ENCODE measurements at places on chromosomes 12 and 14. TPM values are rescaled to one million over a fixed set of nuclear protein-coding genes. Genes with fewer than 3 reads are reported as not detected.

Gene KITLG
- 213 TPM for total RNA-seq

Gene REM2
- total RNA-seq: 4.0 TPM

Gene SPTB
- 15.4 TPM for total RNA-seq

Gene RBP5
- total RNA-seq: 0.27 TPM

Gene GRIP1
- 58.6 TPM for total RNA-seq

Gene HCAR2
- 1.7 TPM for total RNA-seq

DNA sequence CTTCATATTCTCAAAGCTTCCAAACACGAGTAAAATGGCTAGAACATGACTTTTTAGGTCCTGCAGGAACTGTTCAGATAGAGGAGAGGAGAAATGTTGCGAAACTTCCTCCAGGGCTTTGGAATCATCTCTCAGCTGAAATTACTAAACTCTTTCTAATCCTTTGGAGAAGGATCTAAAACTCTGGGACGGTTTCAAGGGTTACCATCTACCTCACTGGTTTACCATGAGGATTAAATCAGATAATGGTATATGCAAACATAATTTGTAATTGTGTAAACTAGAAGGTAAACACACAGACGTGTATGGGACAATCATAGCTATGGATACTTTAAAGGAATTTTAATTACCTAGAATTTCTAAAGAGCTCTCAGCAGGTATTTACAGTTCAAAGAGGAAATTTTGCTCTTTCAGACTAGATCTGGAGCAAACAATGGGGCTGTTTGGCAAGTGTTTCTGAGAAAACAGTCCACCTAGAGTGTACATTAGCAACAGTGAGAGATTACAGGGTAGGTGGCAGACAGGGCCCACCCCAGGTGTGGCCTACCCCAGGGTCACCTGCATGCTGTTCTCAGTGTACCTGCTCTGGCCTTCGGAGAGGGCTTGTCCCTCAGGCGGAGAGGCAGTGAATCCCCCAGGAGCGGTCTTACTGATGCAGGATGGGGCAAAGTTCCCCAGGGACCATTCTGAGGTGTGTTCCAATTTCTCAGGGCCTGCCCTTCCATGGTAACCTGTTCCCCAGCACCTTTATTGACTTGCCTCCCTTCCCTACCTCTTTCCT, 124.7 kb upstream of the MAX start:
- DNase-seq: no peak

GRCh38 chr14:78902010-78902623, 731.9 kb downstream of the NRXN3 start:
- peak; percentile 1 for DNase-seq

GRCh38 chr14:26606729-26607312, 9.0 kb upstream of the NOVA1 start:
- DNase-seq: no peak

- no peak for DNase-seq
These were observed 38.7 kb downstream of the ISCA2 start for GRCh38 chr14:74532246-74532645.

DNA sequence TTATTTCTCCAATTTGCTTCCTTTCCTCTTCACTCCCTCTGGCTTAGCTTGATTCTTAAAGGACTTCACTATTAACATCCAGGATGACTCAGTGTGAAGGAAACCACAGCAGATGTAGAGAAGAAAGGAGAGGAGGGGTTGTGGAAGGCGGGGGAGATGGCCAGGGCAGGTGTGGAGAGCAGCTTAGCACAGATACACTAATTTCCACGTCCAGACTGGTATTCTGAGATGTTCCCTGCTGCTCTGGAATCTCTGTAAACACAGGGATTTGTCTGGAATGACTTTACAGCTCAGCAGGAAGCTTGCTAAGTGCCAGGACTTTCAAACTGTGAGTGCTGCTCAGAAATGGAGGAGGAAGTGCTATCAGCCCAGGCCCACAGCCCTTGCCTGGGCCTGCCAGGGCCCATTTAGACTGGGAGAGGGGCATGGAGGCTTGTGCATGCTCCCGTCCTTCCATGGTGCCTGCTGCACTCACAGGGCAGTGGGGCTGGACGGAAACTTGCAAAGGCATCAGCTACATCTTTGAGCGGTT, 202.5 kb upstream of the DDHD1 start:
- peak; percentile 58 for DNase-seq

- DNase-seq: no peak
These were observed 4.7 kb upstream of the IPO8 start for GRCh38 chr12:30700216-30700900.

DNA sequence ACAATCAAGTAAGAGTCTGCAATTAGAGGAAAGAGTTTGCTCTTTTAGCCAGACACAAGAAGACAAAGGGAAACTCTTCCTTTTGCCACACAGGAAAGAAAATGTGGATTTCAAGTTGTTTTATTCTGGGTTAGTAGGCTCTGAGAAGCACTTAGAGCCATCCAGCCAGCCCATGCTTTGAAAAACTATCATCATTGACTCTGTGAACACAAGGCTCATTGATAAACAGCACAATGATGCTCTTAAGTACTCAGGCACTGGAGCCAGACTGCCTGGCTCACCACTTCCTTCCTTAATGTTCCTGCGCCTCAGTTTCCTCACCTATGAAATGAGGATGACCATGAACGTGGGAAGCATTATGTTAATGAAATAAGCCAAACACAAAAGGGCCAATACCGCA, 150.2 kb upstream of the EEA1 start:
- DNase-seq: no peak

GRCh38 chr12:55642669-55643068, 6.0 kb downstream of the OR10P1 start:
- no peak for DNase-seq

DNA sequence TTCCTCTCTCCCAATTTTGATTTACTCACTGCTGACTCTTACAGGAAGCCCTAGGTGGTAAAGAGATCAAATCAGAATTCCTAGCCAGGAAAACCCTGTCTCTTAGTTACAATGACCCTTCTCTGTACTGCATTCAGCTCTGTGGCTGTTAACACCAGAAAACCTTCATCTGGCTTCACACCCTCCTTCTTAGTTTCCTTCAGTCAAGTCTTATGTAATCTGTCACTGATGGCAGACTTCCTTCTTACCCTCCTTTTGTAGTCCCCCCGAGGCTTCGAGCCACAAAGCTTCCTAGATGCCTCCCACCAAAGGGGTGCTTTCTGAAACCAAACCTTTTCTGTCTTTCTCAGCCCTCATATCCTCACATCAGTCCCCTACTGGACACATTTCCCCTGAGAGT, 16.5 kb downstream of the NGDN start:
- peak; percentile 37 for DNase-seq

- DNase-seq: no peak
These were observed 39.6 kb downstream of the GPATCH2L start for GRCh38 chr14:76191297-76191696.

GRCh38 chr12:87822923-87823322, 206.3 kb downstream of the C12orf50 start:
- no peak for DNase-seq

GRCh38 chr14:68548194-68549076, 244.4 kb downstream of the ZFP36L1 start:
- peak; percentile 12 for DNase-seq

DNA sequence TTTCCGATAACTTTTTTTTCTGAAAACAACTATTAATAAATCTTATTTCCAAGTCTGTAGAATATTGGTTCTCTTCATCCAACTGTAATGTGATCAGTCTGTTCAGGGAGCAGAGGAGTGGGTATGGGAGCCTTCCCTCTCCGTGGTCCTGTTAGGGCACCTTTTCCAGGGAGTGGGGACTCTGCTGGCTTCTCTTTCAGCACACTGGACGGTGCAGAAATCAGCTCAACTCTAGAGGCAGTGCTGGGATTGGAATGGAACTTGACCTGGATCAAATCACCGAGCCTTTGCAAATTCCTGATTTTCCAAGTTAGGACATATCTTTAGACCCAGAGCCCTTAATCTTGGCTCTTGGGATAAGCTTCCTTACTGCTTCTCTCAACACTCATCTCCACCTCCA, 630.4 kb downstream of the DIO2 start:
- DNase-seq: no peak

DNA sequence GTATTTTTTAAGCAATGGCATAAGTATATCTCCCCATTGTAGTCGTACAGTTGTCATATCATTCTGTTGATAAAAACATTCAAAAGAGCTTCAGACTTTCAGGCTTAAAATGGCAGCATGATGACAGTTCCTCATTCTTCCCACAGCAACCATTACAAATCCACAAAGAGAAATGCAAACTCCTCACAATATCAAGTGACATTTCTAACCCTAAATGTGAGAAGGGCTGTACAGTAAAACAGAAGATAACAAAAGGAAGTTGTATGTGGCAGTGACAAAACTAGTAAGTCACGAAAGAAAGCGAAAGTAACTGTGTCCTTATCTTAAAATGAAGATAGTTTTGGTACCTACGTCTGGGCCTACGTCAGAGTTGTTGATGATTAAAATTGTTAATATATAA, 46.7 kb downstream of the GXYLT1 start:
- no peak for DNase-seq

DNA sequence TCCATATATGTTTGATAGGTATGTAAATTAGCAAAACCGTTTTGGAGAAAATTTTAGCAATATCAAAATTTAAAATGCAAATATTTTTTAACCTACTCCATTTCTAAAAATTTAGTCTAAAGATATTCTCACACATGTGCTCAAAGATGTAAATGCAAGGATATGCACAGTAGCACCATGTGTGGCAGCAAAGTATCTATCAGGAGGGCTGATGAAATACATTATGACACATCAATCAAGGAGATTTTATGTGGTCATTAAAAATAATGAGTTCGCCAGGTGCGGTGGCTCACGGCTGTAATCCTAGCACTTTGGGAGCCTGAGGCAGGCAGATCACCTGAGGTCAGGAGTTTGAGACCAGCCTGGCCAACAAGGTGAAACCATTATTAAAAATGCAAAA, 8.0 kb upstream of the C1R start:
- DNase-seq: no peak

- no peak for DNase-seq
These were observed 36.3 kb upstream of the OAS1 start for GRCh38 chr12:112870267-112870980.

DNA sequence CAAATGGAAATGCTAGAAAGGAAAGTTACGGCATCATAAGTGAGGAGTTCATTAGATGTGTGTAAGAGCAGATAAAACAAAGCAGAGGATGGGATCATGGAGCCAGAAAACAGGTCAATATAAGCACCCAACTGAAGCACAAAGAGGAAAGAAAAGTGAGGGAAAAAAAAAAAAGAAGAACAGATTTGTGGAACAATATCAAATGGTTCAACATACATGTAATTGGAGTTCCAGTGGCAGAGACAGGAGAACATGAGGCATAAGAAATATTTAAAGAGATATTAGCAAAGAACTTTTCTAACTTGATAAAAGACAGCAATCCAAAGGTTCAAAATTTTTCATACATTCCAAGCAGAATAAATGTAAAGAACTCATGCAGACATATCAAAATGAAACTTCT, 54.1 kb downstream of the SPTSSA start:
- no peak for DNase-seq

DNA sequence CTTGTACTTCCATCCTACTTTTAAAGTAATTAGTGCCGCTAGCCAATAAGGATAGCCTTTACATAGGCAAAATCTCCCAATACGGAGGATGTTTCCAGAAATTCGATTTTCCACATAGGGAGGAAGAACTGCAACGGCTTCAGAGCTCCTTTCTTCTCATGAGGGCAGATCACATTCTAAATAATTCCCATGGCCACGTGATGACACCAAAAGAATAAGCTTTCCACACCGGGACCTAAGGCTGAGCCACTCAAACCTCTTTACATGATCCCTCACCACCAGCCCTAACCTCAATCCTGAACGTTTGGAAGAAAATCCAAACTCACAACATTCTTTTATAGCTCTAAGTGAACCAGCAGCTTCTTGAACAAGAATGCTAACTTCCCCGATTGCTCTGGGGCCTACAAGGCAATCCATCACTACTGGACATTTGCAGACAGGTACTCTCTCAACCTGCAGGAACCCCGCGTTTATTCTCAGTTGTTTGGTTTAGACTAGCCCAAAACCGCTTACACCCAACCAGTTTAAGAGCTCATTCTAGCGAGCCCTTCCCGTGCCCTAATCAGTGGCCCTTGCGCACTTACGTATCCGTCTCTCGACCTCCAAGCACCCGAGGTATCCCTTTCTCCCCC, 884 bp downstream of the CAPRIN2 start:
- DNase-seq: no peak

DNA sequence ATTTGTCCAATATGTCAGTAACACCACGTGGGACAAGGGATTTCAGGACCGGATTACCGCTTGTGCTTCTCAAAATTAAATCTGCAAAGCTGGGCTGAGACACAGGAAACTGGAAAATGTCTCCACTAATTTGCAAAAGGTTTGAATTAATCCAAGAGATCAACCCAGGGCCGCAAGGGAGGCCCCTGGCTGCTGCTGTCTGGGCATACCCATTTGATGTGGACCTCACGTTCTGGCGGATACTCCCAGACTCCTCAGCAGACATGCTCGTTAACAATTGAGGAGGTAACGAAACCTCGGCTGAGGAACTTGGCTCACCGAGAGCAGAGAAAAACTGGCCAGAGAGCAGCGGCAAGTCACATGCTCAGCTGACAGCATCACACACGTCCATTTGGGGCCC, 180.6 kb downstream of the SLC15A4 start:
- DNase-seq: peak; percentile 19

DNA sequence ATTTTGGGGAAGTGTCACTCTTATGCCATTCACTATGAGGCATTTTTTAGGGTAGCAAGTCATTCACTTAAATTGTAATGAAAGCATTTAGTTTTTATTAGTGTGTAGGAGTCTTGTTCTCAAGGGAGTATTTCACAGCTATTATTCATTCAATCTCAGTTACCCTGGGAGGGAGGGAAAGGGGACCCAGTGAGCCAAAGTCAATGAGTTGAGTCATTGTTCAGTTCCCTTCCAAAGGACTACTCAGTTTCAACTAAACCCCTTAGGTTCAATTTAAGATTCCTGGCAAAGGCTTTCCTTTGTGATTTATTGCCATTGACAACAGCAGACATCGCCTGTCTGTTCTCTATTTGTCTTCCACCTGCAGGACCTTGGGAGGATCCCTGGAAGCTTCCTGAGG, 29.3 kb upstream of the RASSF8 start:
- no peak for DNase-seq

DNA sequence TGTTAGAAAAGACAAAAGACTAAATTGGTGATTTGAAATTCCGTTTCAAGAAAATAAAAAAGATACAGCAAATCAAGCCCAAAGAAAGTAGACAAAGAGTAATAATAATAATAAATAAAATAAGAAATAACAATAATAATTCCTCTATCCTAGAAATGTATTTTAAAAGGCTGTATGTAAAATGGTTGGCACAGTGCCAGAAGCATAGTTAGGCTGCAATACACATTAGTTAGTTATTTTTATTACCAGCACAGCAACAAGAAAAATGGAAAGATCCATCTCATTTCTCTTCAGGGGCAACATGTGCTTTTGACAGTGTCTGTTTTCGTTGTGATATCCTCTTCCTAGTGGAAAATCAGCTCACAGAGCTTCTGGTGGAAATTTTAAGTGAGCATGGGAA, 174.1 kb upstream of the TMTC1 start:
- no peak for DNase-seq

DNA sequence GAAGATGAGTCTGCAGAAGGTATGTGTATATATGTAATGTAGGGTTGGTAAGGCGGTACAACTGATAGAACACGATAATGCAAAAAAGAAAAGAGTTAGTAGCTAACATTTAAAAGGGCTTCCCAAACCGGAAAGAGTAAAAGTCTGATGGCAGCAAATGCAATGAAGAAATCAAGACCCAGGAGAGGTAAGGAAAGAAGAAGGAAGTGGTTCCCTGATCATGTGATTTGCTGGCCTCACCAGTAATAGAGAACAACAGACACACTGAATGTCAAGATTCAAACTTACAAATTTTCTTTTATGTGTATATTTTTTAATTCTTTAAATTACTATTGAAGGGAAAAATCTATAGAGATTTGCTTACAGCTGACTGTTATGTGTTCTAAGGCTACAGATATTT, 18.4 kb downstream of the ZFC3H1 start:
- no peak for DNase-seq

- peak; percentile 95 for DNase-seq
These were observed 37.7 kb downstream of the RASAL1 start for GRCh38 chr12:113097716-113098440.
